G401 (cell line): ENCODE measurements at places on chromosomes 1 and 21. TPM values are rescaled to one million over a fixed set of nuclear protein-coding genes. Genes with fewer than 3 reads are reported as not detected.

The TMEM269 gene
- total RNA-seq, result 0.80 TPM in 1 of 2 replicates, not detected in the other

The KRTAP21-2 gene
- total RNA-seq, result not detected in 2 replicates

The RNF186 gene
- not detected in 2 replicates for total RNA-seq

The NBPF14 gene
- 2.8 TPM in 2 replicates for total RNA-seq

The DPT gene
- not detected in 2 replicates for total RNA-seq

The ECM1 gene
- 44.5 and 60.0 TPM in 2 replicates for total RNA-seq

The LRRC8B gene
- total RNA-seq, result 10.0 and 15.6 TPM in 2 replicates

The RCAN1 gene
- total RNA-seq, result 14.4 and 21.6 TPM in 2 replicates

The TGFB2 gene
- 0.27 TPM in 1 of 2 replicates, not detected in the other for total RNA-seq

The DNAI4 gene
- 3.7 and 7.3 TPM in 2 replicates for total RNA-seq

The OR2T2 gene
- total RNA-seq, result not detected in 2 replicates

The CKS1B gene
- 187 and 192 TPM in 2 replicates for total RNA-seq

The AMY2B gene
- total RNA-seq, result 0.95 TPM in 1 of 2 replicates, not detected in the other

DNA sequence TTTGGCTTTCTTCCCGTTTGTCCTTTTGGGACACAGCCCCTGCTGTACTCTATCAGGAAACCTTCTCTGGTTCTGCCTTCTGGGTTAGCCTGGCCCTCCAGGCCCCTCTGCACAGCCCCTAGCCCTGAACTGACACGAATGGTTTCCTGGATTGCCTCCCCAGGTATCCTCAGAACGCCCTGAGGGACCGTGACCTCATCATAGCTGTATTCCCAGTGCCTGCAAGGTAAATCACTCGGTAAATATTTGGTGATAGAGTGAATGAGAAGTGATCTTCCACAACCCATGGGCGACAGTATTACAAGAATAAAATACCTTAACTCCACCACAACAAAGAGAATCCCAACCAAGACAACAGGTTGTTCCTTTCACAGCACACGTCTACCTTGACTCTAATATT is 637.2 kb downstream of the SMYD3 start:
- DNase-seq, result no peak

GRCh38 chr1:96515430-96515829 is 206.2 kb upstream of the PTBP2 start:
- no peak for DNase-seq

- DNase-seq, result no peak
These were observed 77.3 kb upstream of the PTGFRN start for GRCh38 chr1:116832308-116832931.

DNA sequence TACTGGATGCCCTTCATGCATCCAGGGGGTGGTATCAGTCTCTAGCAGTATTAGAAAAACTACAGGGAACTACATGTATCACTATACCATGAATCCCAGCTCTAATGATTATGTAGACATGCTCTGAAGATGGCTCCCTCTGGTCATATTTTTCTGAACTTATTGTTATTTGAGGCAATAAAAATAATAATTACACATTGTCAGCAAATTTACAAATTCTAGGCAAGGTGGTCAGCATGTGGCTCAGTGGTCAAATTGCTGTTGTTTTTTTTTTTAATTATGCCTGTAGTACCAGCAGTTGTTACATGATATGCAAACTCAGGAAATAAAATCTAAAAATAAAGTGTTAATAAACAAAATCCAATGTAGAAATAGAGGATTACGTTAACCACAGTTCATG is 22.5 kb downstream of the ASTN1 start:
- DNase-seq, result no peak

DNA sequence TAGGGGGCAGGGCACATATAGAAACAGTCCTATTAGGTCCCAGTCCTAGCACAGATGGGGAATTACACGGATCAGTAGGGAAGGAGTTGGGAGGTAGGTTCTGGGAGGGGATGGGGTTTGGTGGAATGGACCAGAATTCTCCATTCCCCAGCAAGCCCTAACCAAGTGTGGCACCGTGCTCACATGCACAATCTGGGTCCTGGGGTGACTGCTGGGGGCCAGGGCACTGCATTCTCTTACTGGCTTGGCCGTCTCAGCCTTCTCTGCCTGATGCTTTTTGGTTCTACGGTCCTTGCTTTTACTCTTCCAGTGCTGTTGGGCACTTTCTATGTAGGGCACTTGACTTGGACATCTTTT is 53.9 kb downstream of the NENF start:
- DNase-seq, result no peak

- no peak for DNase-seq
These were observed 28.6 kb upstream of the DISC1 start for GRCh38 chr1:231597971-231598370.

GRCh38 chr1:230233786-230234185 is 166.7 kb downstream of the GALNT2 start:
- DNase-seq, result no peak

- no peak for DNase-seq
These were observed 5.3 kb upstream of the IL20 start for GRCh38 chr1:206860165-206860564.

DNA sequence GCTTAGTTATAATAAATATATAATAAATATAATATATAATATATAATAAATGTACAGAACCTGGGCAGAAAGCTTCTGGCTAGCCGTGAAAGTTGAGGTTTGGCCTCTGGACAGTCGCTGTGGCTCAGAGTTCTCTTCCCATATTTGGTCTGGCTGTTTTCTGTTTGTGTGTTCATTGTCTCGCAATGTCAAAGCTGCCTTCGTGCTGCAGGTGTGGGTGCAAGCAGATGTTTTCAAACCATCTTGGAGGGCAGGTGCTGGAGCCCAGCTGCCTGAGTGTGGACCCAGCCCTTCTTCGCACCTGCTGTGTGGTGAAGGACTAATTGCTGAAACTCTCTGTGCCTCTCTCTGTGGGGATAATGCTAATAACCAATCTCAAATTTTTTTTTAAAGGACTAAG is 3.6 kb upstream of the CSTB start:
- no peak for DNase-seq

GRCh38 chr1:34984793-34985608 is at the start of gene TMEM35B:
Gene TMEM35B, minus strand, starts transcription at chr1:34985347. Its CDS starts 42 bp downstream, at chr1:34985305.
- peak; percentile 76 for DNase-seq

- no peak for DNase-seq
These were observed 15.0 kb downstream of the NES start for GRCh38 chr1:156662005-156662799.

GRCh38 chr1:227896710-227897655 is 50.7 kb downstream of the WNT9A start:
- no peak for DNase-seq

DNA sequence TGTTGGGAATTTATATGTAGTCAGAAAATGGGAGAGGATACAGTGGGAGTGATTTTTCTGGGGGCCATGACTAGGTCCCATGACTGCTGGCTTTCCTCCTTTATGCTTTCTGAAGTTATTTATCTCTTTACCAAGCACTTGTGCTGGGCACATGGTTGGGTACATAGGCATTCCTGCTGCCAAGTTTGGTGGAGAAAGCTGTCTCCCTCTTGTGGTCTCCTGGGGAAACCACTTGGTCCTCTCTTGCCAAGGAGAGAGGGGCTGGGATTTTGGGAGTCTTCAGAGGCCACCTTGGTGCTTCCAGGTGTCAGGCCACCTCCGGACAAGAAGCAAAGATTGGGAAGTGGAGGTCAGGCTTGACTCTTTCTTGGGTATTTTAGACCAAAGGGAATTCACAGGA is 120.2 kb upstream of the KCNE2 start:
- DNase-seq, result no peak

GRCh38 chr1:167373986-167374385 is 144.3 kb downstream of the CD247 start:
- DNase-seq, result no peak

DNA sequence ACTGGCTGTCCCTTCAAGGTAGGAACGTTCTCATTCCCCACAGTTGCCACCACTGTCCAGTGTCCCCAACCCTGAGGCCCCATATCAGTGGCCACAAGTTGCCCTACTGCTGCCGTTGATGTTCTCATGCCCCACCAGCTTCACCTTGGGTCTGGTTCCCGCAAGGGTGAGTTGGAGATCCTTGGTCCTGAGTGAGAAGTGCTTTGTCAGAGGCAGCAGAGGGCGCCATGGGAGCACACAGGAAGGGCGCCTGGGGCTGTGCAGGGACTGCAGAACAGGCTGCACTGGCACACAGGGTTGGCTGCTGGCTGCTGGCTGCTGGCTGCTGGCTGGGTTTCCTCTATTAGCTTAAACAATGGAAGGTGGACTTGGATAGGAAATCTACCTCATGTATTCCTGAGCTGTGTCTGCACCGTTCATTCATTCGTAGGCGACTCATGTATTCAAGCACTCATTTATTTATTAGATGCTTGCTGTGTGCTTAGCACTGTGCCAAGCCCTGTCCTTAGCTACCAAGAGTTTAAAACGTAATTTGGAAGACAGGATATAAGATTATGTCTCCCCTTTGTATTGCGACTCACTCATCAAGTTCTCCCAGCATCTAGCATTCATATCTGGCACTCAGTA is 2.1 kb upstream of the S100A9 start:
- DNase-seq, result peak; percentile 10

DNA sequence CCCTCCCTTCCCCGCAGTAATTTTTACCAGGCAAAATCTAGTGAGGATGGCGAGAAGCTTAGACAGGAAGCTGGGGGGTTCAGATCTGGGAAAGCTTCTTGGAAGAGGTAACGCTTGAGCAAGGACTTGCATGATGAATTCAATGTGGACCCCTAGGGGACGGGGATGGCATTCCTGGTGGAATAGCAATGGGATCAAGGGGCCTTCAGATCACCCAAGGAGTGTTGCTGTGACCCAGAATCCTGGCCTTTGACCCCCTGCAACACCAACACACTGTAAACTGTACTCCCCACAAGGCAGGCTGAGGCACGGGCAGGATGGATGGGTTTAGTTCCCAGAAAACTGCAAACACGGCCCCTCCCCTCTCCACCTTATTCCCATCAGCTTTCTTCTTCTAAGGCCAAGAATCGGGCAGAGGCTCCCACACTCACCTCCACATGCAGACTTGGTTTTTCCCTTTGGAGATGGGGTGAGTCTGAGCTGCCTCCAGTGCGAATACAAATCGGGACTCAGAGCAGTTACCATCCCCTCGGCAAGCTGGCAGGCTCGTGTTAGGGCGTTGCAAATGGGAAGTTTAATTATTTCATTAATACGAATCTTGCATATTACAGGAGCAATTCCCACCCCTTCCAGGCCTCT is 20.1 kb downstream of the DISP3 start:
- DNase-seq, result no peak

DNA sequence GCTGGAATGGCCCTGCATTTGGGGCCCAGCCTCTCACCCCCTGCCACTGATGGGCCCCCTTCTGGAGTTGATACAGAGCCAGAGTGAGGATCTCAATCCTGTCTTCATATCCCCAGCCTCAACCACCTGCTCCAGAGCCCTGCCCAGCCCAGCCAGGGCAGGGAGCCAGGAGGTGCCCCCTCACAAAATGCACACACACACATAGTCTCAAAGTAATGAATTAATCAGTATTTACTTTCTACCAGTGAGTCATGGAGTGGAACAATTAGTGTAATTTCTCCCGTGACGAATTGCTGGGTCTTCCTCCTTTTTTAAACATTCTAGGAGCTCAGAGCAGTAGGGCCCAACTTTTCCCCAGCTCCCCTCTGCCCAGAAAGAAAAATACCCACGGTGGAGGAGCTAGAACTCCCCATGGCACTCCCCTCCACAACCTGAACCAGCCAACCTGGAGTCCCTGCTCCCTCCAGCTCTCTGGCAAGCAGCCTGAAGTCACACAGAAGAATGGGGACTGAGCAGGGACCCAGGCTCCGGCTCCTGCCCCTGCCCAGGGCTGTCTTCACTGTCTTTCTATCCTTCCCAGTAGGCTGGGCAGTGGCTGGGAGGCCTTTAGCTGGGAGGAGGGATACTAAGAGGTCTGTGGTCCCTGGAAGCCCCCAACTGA is 29.3 kb downstream of the SDC3 start:
- no peak for DNase-seq

GRCh38 chr1:66302815-66303214 is 231.1 kb upstream of the SGIP1 start:
- DNase-seq, result no peak

- no peak for DNase-seq
These were observed 46.9 kb upstream of the POFUT2 start for GRCh38 chr21:45334591-45335081.

GRCh38 chr21:38930853-38931252 is 125.1 kb downstream of the ETS2 start:
- no peak for DNase-seq

GRCh38 chr1:100720101-100720500 is 559 bp downstream of the VCAM1 start:
- no peak for DNase-seq

- peak; percentile 39 for DNase-seq
These were observed 258.3 kb downstream of the TOMM20 start for GRCh38 chr1:234870020-234870981.

- no peak for DNase-seq
These were observed 17.4 kb upstream of the HIVEP3 start for GRCh38 chr1:41936107-41936506.

GRCh38 chr1:26417111-26417759 is 6.6 kb downstream of the LIN28A start:
- peak; percentile 81 for DNase-seq

DNA sequence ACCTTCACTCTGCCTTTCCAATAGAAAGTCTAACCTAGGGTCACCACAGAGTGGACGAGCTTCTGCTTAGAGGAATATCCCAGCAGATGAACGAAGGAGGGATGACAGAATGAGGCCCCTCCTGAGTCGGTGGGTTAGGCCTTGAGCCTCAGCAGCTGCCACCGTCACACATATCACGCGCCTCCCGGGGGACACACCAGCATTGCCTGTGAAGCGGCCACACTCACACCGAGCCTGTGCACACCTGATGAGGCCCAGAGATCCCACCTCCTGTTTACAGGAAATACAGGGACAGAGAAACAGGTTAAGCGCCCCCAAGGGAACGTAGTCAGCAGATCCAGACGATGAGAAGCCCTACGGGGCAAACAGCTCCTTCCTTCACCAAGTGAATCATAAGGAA is 25.1 kb upstream of the LRRC47 start:
- DNase-seq, result no peak

- DNase-seq, result no peak
These were observed 80.3 kb downstream of the SSBP3 start for GRCh38 chr1:54325703-54326461.

DNA sequence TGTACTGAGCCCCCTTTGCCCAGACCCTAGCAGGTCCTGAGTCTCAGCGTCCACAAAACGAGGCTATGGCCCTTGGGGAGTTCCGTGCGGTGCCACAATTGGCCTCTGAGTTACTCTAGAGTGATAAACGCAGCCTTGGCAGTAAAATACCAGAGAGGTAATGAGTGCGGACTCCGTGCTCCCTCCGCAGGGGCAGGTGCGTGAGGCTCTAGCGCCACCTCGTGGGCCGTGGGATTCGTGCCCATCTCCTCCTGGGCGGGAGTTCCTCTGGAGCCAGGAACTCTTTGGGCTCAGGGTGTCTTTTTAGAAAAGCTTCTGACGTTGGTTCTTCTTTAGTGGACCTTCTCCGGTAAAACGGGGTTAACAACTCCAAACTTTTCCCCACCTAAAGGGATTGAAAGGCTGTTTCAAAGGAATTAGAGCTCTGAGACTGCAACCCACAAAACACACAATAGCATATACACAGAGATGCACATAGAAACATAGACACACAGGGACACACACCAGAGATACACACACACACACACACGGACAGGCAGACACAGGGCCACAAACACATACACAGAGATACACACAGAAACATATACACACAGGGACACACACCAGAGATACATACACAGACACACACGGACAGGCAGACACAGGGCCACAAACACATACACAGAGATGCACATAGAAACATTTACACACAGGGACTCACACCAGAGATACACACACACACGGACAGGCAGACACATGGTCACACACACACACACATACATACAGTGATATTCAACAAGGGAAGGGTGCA is 99.4 kb downstream of the KCNJ15 start:
- peak; percentile 51 for DNase-seq
